ENCODE measurements at places on chromosomes 1 and 21.

- no peak for DNase-seq
Measured at GRCh38 chr1:25564777-25565574, 21.6 kb downstream of the LDLRAP1 start.

DNA sequence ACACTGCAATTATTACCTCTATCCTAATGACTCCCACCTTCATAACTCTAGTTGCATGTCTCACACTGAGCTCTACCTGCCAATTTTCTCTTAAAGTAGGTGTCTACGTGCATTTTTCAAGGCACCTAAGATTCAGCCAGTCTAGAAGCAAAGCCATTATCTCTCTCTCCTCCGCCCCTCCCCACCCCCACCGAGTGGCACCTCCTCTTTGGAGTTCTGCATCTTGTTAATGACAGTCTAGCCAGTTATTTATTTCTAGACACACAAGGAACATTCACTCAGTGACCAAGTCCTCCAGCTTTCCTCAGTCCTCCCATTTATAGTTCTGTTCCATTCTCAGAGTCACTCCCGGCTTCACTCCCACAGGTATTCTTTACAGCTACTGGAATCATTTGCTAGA lies 47.6 kb downstream of the ASTN1 start:
- DNase-seq: no peak

DNA sequence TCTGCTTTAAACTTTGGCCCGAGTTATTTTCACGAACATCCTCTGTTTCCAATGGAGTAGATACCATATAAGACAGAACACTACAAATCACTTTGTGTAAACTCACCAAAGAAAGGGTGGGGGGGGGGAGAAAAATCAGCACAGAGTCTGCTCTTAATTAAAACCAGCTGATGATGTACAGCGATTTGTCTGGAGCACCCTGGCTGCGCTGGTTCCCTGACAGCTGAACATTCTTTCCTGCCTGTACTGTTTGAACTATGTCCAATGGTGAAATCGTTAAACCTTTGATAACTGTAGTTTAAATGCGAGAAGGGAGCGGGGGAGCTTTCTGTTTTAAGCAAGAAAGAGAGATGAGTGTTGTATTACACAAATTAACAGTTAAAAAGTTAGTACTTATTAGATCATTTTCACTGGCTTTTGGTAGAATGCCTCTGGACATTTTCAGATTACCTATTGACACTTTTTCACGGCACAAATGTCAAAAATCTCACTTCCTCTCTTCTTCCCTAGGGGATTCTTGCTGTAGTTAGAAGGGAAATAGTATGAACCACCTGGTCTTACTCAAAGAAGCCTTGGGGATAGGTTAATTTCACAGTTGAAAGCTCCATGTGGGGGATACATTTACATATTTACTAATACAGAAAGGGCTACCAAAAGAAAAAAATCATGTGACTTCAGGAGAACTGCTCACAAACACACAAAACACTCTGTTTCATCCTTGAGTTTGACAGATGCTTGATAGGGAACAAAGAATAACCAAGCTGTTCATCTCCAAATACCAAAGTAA lies 140.2 kb upstream of the RUNX1 start:
- no peak for DNase-seq

- DNase-seq: no peak
Measured at GRCh38 chr1:26529405-26529654, 231 bp upstream of the RPS6KA1 start.

DNA sequence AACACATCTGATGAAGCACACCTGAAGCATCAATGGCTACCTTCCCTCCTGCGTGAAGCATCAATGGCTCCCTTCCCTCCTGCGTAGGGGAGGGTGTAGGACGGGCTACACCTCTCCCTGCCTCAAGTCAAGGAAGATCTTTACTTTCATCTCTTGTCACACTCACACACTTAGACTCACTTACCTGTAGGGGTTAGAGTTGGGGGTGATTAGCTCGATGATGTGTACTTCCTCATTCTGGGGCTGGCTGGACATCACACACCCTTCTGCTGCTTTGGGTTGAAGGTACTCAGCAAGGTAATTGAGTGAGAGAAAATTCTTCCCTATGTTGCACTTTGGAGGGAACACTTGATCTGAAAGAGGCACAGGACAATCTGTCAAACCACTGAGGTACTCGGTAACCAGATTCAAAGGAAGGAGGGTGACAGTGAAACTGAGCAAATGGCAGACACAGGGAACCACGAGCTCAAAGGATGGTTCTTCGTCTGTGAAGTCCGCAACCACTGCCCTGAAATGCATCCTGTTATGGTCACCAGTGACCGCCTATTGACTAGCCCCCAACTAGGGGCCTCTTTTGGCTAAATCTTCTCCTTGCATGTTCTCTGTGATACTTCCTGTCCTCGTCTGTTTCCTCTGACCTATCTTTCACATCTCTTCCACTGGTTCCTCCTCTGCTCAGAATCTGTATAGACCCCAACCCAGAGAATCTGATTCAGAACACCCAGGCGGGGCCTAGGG lies 156.2 kb downstream of the TGFBR3 start:
- no peak for DNase-seq

- DNase-seq: peak; percentile 82
Measured at GRCh38 chr1:109307274-109308021, 637 bp upstream of the MYBPHL start.

DNA sequence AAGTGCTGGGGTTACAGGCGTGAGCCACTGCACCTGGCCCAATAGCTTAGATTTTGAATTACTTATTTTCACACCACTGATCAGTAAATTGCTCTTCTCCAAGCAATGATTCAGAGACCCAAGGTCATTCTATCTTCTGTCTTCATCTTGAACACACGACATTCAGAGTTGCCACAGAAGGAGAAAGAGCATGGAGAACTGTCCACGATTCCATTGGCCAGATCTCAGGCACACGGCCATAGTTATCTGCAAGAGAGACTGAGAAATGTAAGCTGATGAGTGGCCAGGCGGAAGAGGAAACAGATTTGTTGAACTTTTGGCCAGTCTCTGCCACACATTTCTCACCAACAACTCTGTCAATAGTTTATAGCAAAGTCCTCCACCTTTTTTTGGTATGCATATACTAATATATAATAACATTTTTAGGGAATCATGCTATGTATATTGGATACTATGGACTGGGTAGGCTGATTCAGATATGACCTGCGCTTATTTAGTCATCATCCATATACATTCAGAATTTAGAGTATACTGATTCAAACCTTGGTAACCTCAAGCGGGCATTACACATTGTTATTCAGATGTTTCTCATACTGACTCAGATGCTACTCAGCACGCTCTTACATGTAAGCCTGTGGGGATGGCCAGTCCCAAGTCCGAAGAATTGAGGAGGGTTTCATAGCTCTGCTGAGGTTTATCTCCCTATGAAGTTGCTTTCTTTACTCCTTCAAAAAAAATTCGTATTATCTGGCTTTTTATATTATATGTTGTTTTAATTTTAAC lies 25.5 kb upstream of the CAP1 start:
- DNase-seq: no peak

DNA sequence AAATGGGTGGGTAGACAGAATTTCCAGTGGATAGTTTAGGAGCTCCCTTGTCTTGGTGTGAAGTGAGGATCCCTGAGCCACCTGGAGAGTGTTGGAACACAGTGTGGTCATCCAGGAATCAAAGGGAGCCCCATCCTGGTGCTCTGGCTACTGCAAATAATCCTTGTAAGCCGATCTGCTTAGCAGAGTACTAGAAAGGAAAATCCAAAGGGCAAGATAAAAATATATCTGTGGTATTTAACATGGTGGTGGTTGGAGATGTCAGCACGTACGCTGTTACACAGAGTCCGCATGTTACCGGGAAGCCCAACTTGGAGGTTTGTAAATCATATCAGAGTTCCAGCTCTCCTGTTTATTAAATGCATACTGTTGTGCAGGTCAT lies 39.0 kb downstream of the VANGL1 start:
- no peak for DNase-seq

- no peak for DNase-seq
Measured at GRCh38 chr1:83694449-83694848, 304.5 kb downstream of the TTLL7 start.

GRCh38 chr1:25204797-25205480 lies 27.4 kb downstream of the SYF2 start:
- peak; percentile 14 for DNase-seq
